ENCODE measurements at places on chromosomes 3 and 15.
A peak's percentile ranks its signal among the peaks of the same experiment; 100 is the strongest.

GRCh38 chr3:7400360-7400759 is 539.4 kb downstream of the GRM7 start:
- DNase-seq = no peak

DNA sequence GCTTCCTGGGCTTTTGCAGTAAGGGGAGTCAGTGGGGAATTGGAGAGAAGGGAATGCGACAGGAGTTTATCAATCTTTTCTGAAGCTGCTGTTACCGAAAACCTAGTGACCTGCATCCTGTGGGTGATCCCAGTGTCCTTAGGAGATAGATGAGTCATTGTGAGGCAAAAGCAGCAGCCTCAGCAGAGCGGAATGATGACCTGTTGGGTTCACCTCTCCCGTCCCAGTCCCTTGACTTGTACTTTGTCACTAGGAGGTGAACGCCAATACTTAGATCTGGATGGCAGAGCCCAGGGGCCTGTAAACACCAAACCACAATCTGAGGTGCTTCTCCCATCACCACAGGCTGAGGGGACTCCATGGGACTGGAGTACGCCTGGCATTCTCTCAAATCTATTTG is 17.9 kb downstream of the CDAN1 start:
- no peak for DNase-seq

DNA sequence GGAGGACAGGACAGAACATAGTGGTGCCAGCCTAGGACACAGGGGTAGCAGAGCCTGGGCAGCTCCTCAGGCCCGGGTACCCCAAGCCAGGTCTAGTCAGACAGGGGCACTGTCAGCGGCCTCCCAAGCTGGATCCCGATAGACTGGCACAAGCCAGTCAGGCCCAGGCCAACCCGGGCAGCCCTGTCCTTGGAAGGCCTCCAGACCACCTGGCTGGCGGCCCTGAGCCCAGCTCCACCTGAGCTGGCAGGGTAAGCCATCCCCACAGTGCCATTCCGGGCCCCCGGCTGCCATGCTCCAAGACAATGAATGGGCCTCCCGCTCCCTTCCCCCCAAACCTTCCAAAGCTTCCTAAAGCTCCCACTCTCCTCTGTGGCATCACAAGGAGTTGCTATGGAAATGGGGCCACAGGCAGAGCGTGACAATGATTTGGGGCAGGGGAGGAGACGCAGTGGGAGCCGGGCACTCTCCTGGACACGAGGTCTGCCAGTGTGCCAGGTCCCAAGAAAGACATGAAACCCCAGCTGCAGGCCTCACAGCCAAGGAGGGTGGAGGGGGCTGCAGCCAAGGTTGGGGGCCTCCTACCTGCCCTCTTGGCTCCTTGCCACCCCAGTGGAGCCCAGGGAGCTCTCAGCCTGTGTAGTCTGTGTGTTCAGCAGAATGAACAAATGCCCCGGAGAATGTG is 165.6 kb upstream of the LINGO1 start:
- DNase-seq = no peak

GRCh38 chr15:95929232-95929846 is 401.2 kb upstream of the NR2F2 start:
- no peak for DNase-seq

DNA sequence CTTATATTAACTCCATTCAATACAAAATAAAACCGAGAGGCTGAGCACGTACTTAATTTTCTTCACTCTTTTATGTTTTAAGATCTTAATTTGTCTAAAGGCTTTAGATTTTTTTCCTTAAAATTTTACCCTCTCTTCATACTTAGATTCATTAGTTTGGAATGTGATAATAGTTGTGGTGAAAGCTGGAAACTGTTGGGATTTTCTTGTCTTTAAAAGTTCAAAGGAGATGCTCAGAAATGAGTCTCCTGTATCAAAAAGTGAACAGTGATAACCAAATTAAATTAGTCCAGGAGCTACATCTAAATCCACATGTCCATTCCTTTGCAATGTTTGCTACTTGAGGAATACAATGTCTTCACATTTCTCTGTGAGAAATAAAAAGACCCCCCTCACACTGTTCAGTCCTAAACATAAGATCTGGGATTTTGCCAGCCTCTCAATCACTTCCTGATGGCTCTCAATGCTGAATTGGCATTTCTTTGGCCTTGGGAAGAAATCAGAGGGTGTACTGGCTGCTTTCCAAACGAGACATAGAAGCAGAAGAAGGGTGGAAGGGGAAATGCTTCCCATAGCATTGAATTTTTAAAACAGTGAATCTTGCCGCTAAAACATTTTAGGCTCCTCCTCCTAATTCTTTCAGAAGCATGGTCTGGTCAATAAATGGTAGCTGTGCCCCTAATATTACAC is 245.0 kb downstream of the SHOX2 start:
- DNase-seq = no peak

GRCh38 chr3:46856576-46857471 is 6.4 kb downstream of the MYL3 start:
- no peak for DNase-seq

DNA sequence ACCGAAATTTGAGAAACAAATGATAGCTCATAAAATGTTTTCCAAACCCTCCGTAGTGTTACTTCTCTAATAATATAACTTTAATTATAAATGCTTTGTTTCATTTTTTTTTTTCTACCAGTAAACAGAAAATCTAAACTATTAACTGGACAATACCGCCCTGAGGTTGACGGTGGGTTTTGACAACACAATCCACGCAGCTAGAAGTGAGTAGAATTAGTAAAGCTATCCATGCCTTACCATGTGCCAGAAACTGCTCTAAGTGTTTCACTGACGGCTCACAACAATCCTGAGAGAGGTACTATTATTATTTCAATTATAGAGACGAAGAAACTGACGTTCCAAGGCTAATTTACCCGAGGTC is 410 bp downstream of the NDUFAF1 start:
- DNase-seq = no peak

GRCh38 chr15:78450285-78450858 is 12.4 kb downstream of the IREB2 start:
- no peak for DNase-seq

DNA sequence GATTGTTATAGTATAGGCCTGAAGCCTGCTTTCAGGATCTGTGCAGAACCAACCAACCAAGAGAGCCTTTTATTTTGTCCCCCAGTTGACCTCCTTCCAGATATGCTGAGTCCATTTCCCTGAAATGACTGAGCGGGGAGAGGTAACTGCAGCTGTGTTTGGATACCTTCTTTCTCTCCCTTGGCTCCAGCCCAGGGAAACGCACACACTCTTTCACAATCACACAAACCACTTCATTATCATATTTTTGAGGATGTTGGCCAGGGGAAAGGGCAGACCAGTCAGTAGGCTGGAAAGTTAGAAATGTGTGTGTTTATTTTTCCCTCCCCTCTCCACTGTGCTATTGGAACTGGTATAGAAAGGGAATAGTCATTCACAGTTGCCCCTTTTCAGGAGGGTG is 417.7 kb upstream of the TBL1XR1 start:
- no peak for DNase-seq

DNA sequence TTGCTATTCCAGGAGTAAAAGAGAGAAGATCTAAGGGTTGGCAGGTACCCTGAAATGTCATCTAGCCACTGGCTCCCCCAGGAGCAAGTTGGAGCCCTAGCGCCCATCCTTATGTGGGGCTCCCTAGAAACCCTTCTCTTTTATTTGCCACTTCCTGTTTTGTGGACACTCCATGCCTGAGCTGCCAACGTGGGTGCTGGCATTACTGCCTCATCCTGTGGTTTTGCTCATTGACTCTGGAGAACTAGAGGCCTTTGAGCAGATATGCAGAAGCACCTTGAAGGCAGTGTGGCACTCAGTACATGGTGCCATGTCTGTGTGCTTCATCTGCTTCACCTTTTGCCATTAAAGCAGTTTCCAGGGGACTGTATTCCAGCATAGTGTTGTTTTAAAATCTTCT is 8.1 kb downstream of the EDEM1 start:
- peak; percentile 29 for DNase-seq
